ENCODE measurements at places on chromosomes 6 and 20.

- peak; percentile 50 for DNase-seq
These were observed 41.2 kb upstream of the MTRF1L start for GRCh38 chr6:153043719-153044118.

- no peak for DNase-seq
These were observed 14.4 kb downstream of the JARID2 start for GRCh38 chr6:15260099-15260821.

GRCh38 chr6:54248319-54248718, 59.9 kb upstream of the TINAG start:
- no peak for DNase-seq

- DNase-seq: no peak
These were observed 7.9 kb downstream of the TUBB start for GRCh38 chr6:30727920-30728553.

DNA sequence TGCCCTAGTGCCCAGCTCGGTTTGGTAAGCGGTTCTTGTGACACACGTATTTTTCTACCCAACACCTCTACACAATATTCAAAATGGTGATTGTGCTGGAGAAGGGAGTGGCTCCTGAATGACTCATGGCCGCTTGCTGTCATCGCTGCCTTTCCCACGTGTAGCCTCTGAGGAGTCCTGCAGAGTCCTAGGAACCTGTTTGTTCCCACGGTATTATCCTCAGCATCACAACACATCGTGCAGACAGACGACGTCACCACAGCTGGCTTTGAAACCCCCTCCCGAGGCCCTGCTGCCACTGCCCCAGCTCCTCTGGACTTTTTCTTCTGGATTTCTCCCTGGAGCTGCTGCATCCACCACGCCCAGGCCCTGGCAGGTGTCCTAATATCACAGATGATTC, 353.5 kb downstream of the SMOC2 start:
- DNase-seq: no peak

DNA sequence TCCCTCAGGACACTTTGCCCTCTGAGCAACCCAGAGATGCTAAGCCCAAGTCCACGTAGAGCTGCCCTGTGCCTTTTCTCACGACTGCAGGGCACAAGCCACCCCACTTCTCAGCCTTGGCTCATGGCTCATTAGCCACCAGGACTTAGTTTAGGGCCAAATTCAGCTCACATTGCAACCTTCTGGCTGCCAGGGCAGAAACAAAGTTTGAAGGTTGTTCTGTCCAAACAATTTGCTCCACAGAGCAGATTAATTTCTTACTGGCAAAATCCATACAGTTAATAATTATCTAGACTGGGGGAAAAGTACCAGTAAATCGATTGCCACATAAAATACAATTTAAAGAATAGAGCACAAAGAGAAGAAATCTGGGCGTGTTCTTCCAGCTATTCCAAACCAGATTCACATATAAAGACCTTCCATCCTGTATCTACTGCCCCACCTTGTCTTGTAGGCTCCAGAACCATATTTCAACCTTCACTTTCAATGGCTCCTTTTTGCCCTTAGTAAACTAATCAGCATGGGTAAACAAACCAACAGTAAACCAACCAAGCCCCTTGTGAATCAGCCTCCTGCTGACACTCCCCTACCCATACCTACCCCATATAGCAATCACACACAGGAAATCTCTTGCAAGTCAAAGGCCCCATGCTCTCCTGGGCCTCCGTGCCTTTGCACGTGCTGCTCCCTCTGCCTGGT, 101.9 kb downstream of the QRSL1 start:
- no peak for DNase-seq

- peak; percentile 55 for DNase-seq
These were observed 77.2 kb downstream of the BACH2 start for GRCh38 chr6:90219209-90219985.

GRCh38 chr6:85360794-85361642, 88.9 kb upstream of the NT5E start:
- no peak for DNase-seq

GRCh38 chr6:14743474-14744211, 502.2 kb upstream of the JARID2 start:
- no peak for DNase-seq

Data from NCI-H2107 (cell line).